ENCODE measurements at places on chromosomes 12 and 14. TPM values are rescaled to one million over a fixed set of nuclear protein-coding genes. Genes with fewer than 3 reads are reported as not detected.

GRCh38 chr14:104390941-104391901 is 188.3 kb upstream of the C14orf180 start:
- no peaks in the 10 kb centered on the region for H3K27me3 ChIP-seq
- H3K36me3 ChIP-seq: no peaks in the 10 kb centered on the region
- no peaks in the 10 kb centered on the region for H3K4me1 ChIP-seq
- no peak overlapping the region for H3K4me3 ChIP-seq
- H3K27ac ChIP-seq: no peak overlapping the region

DNA sequence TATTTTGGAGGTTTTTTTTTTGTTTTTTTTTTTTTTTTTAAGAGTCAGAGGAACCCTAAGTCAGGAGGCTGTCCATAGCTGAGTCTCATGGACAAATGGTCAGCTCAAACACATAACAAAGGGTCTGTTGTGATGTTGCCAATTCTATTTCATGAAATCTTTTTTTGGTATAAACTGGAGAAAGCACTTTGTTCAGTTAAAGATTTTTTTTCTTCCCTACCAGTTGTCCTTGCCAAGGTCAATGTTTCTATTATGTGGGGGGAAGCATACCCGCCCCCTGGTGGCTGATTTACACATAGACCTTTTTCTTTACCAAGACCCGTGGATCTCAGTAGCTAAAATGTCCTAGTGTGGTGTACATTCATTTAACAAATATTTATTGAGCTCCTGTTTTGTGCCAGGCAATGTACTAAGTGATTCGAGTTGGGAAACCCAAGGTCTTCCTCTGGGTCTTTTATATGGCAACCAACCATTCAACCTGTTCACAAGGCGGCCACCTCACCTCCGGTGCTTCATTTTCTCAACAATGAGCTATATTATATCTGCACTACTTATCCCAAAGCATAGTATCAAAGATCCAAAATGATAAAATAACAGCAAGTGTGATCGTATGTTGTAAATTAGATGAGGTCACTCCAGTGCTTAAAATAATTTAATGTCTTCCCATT is 214.5 kb downstream of the PAH start:
- no peak overlapping the region for H3K27ac ChIP-seq
- H3K27me3 ChIP-seq: no peaks in the 10 kb centered on the region
- H3K4me3 ChIP-seq: no peak overlapping the region
- no peaks in the 10 kb centered on the region for H3K36me3 ChIP-seq
- no peaks in the 10 kb centered on the region for H3K4me1 ChIP-seq

GRCh38 chr12:70890895-70891832 is 29.4 kb downstream of the PTPRR start:
- no peak overlapping the region for H3K27ac ChIP-seq
- H3K4me1 ChIP-seq: no peaks in the 10 kb centered on the region
- H3K27me3 ChIP-seq: no peaks in the 10 kb centered on the region
- no peaks in the 10 kb centered on the region for H3K36me3 ChIP-seq

GRCh38 chr12:2298556-2299200 is 245.9 kb downstream of the CACNA1C start:
- no peaks in the 10 kb centered on the region for H3K27me3 ChIP-seq
- peaks cover 45% of the 10 kb centered on the region for H3K4me1 ChIP-seq
- no peaks in the 10 kb centered on the region for H3K36me3 ChIP-seq

- peaks cover 4% of the 10 kb centered on the region for H3K27me3 ChIP-seq
- H3K4me3 ChIP-seq: no peak overlapping the region
- peaks cover 31% of the 10 kb centered on the region for H3K4me1 ChIP-seq
- H3K36me3 ChIP-seq: no peaks in the 10 kb centered on the region
- H3K27ac ChIP-seq: no peak overlapping the region
- peak; percentile 81 for DNase-seq
Measured at GRCh38 chr14:24337144-24337823, 2.4 kb upstream of the ADCY4 start.

GRCh38 chr12:98085046-98085755 is 430.2 kb upstream of the TMPO start:
- no peak overlapping the region for H3K4me3 ChIP-seq
- no peak overlapping the region for H3K27ac ChIP-seq
- H3K4me1 ChIP-seq: no peaks in the 10 kb centered on the region
- DNase-seq: no peak
- H3K36me3 ChIP-seq: no peaks in the 10 kb centered on the region
- no peaks in the 10 kb centered on the region for H3K27me3 ChIP-seq

DNA sequence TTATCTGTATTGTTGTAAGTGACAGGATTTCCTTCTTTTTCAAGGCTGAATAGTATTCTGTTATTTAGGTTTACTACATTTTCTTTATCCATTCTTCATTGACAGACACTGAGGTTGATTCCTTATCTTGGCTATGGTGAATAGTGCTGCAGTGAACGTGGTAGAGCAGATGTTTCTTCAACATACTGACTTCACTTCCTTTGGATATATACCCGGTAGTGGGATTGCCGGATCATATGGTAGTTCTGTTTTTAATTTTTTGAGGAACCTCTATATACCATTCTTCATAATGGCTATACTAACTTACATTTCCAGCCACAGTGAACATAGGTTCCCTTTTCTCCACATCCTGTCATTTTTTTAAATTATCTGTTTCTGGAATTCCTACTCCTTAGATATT is 21.8 kb downstream of the DERA start:
- H3K4me1 ChIP-seq: peaks cover 36% of the 10 kb centered on the region
- H3K27me3 ChIP-seq: no peaks in the 10 kb centered on the region
- H3K27ac ChIP-seq: peak overlapping the region; percentile 85
- DNase-seq: no peak
- H3K36me3 ChIP-seq: no peaks in the 10 kb centered on the region
- no peak overlapping the region for H3K4me3 ChIP-seq

GRCh38 chr12:28156804-28157203 is 33.5 kb upstream of the CCDC91 start:
- DNase-seq: no peak
- no peak overlapping the region for H3K27ac ChIP-seq
- no peaks in the 10 kb centered on the region for H3K27me3 ChIP-seq
- H3K4me1 ChIP-seq: no peaks in the 10 kb centered on the region
- H3K36me3 ChIP-seq: no peaks in the 10 kb centered on the region

- H3K27me3 ChIP-seq: no peaks in the 10 kb centered on the region
- H3K27ac ChIP-seq: no peak overlapping the region
- no peak overlapping the region for H3K4me3 ChIP-seq
- H3K36me3 ChIP-seq: no peaks in the 10 kb centered on the region
- DNase-seq: no peak
Measured at GRCh38 chr14:92863286-92864080, 59.5 kb upstream of the CHGA start.

- H3K4me1 ChIP-seq: peaks cover 94% of the 10 kb centered on the region
- peak overlapping the region; percentile 59 for H3K4me3 ChIP-seq
- no peaks in the 10 kb centered on the region for H3K36me3 ChIP-seq
- DNase-seq: peak; percentile 81
- H3K27me3 ChIP-seq: no peaks in the 10 kb centered on the region
- H3K27ac ChIP-seq: peak overlapping the region; percentile 88
Measured at GRCh38 chr14:73463411-73463810, 5.1 kb upstream of the NUMB start.

DNA sequence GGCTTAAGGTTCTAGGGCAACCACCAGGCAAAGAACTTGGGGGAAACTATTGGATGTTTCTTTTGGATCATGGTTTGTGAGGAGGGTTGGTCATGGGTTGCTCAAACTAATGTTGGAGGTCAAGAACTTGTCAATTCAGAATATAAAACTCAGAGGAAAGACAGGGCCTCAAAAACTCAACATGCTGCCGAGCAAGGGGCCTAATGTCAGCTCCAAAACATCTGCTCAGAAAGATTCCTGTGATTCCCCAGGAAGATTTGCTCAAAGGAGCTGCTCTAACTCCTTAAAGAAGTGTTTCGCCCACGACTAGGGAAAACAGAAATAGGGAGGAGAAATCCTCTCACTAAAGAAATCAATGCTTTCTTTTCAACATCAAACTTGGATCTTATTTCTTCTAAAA is 3.7 kb upstream of the IGF1 start:
- H3K4me3 ChIP-seq: peak overlapping the region; percentile 50
- DNase-seq: no peak
- H3K27ac ChIP-seq: peak overlapping the region; percentile 66
- H3K27me3 ChIP-seq: no peaks in the 10 kb centered on the region
- H3K4me1 ChIP-seq: peaks cover 7% of the 10 kb centered on the region
- H3K36me3 ChIP-seq: no peaks in the 10 kb centered on the region

NTS gene
- total RNA-seq: not detected

LRTM2 gene
- not detected for total RNA-seq

HOTAIR gene
- 1.2 TPM for total RNA-seq

NOXRED1 gene
- total RNA-seq: 0.36 TPM

SERPINA10 gene
- total RNA-seq: not detected

Measured in osteoblast (primary cell).